RPMI8226 (cell line): ENCODE measurements at places on chromosomes 16 and 17.

GRCh38 chr17:39600288-39600996, 7.3 kb downstream of the NEUROD2 start:
- DNase-seq = no peak

- DNase-seq = no peak
Observed at GRCh38 chr17:14332331-14332730, 31.4 kb downstream of the HS3ST3B1 start.

- DNase-seq = no peak
Observed at GRCh38 chr16:67976205-67976604, 4.1 kb downstream of the DPEP3 start.

- peak; percentile 76 for DNase-seq
Observed at GRCh38 chr17:38701504-38702165, 3.4 kb upstream of the MLLT6 start.

DNA sequence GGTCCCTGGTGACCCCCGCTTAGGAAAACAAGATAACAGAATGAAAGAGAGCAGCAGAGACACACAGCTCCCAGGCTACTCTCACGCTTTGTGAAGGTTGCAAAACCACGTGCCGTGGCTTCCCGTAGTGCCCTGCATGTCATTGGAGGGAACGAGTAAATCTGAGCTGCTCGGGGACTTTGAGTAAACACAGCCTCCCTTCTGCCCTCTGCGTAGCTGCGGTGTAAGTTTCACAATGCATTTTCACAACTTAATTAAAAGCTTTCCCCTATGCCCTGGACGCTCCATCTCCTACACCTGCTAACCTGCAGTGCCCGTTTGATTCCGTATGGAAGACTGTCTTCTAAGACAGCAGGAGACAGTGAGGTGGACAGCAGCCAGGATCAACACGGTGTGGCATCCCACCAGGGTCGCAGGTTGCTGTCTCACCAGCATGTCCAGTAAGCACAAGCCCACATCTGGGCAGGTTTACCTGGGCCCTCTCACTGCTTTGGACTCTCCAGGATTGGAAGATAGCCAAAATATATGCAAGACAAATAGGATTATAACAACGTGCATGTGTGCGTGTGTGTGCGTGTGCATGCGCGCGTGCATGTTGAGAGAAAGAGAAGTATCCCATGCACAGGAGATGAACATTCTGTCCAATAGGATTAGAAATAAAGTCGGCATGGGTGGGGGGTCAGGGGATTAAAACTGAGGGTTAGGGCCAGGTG, 116.4 kb upstream of the RCVRN start:
- no peak for DNase-seq

- peak; percentile 14 for DNase-seq
Observed at GRCh38 chr17:50020841-50021599, 26.0 kb upstream of the DLX3 start.

DNA sequence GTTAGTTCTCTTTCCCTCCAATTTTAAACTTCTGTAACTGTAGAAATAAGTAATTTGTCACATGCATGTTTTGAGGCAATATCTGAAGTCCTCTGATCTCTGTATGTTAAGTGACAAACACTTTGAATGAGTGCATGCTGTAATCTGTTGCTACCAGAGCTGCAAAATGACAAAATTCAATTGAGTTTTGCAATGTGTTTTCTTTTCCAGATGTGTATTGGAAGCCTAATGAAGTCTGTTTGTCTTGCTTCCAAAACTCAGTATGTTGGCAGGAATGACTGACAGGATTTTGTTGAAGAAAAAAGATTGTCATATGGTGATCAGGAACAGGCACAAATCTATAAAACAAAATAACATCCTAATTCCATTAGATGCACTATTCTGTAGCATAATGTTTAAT, 561.6 kb upstream of the CDH8 start:
- no peak for DNase-seq

DNA sequence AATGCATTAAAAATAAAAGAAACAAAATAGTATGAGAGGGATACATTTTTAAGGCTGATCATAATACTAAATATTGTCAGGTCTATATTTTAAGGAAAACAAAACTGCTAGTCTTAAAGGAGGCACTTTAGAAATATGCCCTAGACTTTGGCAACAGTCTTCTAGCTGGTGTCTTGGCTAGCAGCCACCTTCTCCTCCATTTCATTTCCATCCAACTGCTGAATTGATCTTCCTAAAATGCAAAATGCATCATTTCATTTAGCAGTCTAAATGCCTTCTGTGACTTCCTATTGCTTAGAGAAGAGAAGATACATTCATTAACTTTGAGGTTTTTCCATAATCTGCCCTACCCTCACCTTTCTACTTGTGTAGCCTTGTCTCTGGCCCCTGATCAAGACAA, 1404.1 kb downstream of the CDH11 start:
- DNase-seq = no peak

DNA sequence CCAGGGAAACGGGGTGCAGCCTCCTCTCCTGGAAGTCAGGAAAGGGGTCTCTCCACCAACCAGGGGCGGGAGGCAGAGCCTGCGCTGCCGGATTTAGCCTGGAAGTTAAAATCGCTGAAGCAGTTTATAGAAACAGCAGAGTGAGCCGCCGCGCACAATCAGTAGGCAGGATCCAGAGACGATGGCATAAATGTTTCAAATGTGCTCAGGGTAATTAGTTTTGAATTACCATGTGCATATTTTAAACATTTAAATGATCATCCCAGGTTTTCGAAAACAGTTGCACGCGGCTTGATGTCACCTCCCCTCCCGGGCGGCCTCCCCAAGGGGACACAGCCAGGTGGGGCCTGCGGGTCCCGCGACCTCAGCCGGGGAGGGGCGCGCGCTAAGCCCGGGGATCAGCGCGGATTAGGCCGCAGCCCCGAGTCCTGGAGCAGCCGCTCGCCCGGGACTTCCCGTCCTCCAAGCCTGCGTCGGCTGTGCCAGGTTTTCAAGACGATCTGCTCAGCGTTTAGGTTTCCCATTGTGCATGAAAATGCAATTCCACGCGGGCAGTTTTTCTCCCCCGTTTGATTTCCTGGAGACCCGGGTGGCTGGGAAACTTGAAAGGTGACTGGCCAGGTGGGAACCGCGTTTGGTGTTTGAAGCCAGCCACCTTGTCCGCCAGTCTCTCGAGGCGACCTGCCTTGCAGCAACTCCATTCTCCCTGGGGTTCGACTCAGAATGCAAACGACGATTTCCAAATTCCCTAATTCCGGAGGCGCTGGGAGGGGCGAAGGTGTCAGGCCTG, 78.3 kb downstream of the RPA1 start:
- no peak for DNase-seq

GRCh38 chr17:50274142-50274896, at the start of gene TMEM92:
Gene TMEM92 (plus strand): TSS chr17:50274466. CDS start chr17:50274502, 36 bp downstream.
- DNase-seq = peak; percentile 32

DNA sequence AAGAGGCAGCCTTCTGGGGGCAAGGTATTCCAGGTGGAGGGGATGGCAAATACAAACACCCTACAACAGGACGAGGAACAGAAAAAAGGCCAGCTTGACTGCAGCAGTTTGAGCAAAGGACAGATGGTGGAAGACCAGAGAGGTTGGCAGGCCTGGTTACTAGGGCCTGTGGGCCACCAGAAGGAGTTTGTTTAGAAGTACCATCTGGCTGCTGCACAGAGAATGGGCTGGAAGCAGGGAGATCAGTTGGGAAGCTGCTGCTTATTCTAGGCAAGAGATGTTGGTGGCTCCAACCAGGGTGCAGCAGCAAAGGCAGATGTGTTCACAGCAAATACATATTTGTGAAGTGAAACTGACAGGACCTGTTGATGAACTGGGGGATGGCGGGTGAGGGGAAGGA, 2.9 kb upstream of the YPEL2 start:
- peak; percentile 25 for DNase-seq

DNA sequence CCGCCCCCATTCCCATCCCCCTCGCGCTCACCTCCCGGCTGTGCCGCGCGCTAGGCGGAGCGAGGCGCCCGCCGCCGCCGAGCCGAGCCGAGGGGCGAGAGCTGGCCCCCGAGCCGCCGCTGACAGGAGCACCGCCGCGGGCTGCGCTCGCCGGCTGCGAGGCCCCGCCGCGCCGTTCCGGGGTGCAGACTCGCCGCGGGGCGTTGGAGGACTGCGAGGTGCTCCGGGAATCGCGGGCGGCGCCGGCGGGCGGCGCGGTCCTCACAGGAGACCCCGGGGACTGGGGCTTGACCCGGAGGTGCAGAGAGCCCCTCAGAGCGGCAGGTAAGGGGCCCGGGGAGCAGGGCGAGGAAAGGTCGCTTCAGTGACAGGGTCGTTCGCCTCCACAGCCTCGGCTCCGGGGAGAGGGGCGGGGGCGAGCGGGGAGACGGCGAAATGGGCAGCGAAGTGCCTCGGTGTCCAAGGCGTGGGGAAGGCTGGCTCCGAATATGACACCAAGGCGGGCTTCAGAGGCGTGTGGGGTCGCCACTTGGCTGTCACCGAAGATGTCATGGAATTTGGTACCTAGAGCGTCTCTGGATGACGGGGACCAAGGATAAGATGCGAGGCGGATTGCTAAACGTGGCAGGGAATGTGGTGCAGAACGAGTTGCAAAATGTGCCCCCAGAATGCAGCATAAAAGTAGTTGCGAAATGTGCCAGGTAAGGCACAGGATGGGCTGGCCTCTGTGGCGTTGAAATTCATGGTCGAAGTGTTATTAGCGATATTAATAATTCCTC, 580 bp downstream of the TANC2 start:
- DNase-seq = no peak

DNA sequence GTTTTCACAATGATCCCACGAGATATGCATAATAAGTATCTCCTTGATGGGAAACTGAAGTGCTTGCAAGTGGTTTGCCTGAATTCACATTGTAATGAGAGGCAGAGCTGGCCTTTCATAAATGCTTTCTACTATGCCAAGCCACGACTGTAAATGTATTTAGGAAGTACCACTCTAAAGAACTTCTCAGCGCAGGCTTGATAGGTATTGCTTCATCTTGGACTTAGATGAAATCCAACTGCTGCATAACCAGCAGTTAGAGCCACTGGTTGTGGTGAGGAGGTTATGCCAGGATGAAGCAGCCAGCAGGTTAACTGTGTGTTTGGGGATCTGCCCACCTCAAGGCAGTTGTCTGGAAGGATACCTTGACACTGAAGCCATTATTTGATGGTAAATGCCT, 26.8 kb downstream of the MARCHF10 start:
- no peak for DNase-seq

- DNase-seq = peak; percentile 90
Observed at GRCh38 chr17:42773290-42774035, at the start of gene VPS25. Gene VPS25 (plus strand): TSS chr17:42773449. CDS start chr17:42773476, 27 bp downstream.

DNA sequence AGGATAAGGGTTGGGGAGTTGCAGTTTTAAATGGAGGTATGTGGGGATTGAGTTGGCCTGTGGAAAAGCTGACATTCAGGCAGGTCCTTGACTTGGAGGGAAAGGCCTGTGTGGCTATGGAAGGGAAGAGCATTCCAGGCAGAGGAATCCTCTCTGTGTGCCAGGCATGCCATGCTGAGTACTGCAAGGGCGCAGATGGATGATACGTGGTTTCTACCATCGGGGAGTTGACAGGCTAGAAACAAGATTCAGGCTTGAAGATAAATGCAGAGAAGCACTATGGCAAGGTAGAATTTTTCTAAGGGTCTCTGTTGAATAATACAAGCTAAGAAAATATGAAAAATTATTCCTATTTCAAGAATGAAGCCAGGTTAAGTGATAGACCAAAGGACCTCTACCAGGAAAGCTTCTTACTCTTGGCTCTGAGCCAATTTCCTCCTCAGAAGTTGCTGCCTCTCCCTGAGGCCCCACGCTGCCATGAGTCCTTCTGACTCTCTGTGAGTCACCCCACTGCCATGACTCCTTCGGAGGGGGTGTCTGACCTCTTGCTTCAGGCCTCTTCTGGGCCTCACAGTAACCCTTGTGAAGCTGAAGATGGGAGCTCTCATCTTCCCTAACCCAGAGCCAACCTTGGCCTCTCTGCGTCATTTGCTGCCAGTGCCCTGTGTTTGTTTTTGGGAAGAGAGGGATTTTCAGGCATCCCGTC, 75.8 kb downstream of the WNT3 start:
- no peak for DNase-seq

- DNase-seq = no peak
Observed at GRCh38 chr17:69516911-69517310, 102.4 kb downstream of the MAP2K6 start.

DNA sequence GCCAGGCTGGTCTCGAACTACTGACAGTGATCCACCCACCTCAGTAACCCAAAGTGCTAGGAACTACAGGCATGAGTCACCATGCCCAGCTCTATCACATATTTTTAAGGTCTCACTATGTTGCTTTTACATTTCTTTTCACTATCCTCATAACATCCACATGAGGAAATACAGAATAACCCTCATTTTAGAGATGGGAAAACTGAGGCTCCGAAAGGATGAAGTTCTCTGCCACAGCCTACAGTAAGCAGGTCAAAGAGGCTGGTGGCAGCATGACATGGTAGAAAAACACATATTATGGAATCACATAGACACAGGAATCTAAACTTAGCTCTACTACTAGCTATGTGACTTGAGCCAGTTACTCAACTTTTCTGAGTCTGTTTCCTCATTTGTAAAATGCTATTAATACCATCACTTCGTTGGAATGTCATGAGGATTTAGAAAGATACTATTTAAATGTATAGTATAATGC, 32.2 kb downstream of the APPBP2 start:
- no peak for DNase-seq

DNA sequence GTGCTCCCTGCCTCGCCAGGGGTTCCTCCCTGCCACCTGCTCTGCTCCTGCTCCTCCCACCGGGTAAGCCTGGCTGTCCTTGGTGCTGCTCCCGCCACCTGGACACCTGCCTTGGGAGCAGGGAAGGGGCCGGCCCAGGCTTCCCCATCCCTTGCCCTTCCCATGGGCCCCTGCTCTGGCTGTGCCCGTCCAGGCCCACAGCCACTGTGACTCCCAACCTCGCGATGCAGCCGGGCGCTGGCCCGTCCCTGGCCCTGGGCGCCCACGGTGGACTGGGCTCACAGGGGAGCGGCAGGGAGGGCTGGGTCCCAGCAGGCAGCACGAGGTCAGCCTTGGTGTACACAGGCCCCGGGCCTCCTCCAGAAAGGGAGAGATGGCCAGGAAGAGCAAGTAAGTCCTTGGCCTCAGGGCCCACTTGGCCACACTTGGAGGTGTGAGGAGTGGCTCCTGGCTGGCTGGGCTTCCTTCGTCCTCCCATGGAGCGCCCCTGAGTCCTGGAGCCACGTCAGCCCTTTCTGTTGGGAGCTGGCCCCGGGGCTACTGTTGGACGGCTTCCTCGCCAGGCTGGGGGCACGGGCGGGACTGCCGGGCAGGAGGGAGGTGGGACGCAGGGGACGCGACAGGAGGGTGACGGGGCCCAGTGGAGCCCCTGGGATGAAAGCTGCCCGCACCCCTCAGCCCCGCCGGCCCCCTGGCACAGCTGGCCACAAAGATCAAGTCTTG, 15.3 kb downstream of the ENGASE start:
- DNase-seq = no peak

DNA sequence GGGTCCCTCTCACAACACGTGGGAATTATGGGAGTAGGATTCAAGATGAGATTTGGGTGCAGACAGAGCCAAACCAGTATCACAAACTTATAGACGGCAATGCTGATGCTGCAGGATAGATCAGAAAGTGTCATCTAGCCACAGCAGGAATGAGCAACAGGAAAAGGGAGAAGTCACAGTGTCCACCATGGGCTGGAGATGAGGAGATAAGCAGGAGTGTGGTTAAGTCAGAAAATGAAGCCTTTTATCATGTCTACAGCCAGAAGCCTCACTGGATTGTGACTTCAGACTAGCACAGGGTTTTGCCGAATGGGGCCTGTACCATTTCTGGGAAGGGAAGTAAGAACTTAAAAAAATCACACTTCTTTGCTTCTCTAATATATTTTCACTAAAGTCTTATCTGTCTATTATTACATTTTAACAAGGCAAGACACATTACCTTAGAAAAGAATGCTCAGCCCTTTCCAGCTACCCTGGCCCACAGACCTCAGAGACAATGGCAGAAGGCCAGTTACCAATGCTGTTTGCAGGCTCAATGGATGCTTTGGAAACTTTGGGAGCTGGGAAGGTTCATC, 490.2 kb upstream of the SALL1 start:
- no peak for DNase-seq
